ENCODE measurements at places on chromosomes 4 and X.
A peak's percentile ranks its signal among the peaks of the same experiment; 100 is the strongest.

- no peak for DNase-seq
- no peaks in the 10 kb centered on the region for H3K36me3 ChIP-seq
- no peak overlapping the region for H3K4me3 ChIP-seq
- peaks cover 8% of the 10 kb centered on the region for H3K27me3 ChIP-seq
Measured at GRCh38 chr4:76659103-76659490, 224.1 kb downstream of the SHROOM3 start.

DNA sequence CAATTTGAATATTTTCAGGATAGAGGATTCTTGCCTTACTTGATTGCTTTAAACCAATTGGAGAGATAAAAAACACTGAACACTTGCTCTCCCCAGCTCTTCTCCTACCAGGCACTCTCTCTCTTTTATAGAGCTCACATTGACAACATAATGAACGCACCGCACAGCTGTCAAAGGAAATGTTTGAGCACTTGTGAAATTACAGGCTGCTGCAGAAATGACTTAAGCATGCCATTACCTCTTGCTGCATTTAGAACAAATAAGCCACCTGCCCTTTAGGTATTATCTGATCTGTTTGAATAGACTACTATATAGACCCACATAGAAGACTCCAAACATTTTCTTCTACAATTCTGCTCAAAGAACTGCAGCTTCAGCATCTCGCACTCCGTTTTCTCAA is 227.7 kb downstream of the C4orf33 start:
- no peaks in the 10 kb centered on the region for H3K27me3 ChIP-seq
- H3K4me1 ChIP-seq: no peaks in the 10 kb centered on the region
- no peak for DNase-seq
- no peak overlapping the region for H3K4me3 ChIP-seq

- no peaks in the 10 kb centered on the region for H3K36me3 ChIP-seq
- DNase-seq: no peak
- no peaks in the 10 kb centered on the region for H3K4me1 ChIP-seq
- no peaks in the 10 kb centered on the region for H3K27me3 ChIP-seq
Measured at GRCh38 chr4:111435986-111436744, 709.1 kb upstream of the FAM241A start.

DNA sequence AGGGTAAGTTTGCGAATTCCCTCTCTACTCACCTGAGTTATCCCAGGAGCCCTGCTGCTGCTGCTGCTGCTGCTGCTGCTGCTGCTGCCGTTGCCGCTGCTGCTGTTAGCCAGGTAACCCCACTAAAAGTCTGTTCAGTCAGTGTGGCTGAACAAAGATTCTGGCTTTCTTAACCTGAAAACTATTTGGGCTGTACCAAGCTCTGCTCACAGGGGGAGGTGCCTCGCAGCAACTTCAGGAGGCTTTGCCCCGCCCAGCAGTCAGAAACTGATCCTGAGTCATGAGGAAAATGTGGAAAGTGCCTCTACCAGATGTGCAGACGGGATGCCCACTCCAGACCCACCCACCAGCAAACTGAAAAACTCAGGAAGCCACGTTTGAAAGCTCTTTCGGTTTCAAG is at the start of gene CAPN6:
Gene CAPN6 (minus strand): TSS at position 145 of the 400 bp plus-strand sequence. CDS start 6,547 bp downstream, outside the sequence.
- H3K4me1 ChIP-seq: no peaks in the 10 kb centered on the region
- DNase-seq: no peak
- no peaks in the 10 kb centered on the region for H3K27me3 ChIP-seq

GRCh38 chr4:6771229-6771671 is 11.3 kb upstream of the KIAA0232 start:
- H3K4me1 ChIP-seq: peaks cover 29% of the 10 kb centered on the region
- DNase-seq: no peak
- no peak overlapping the region for H3K4me3 ChIP-seq
- no peaks in the 10 kb centered on the region for H3K27me3 ChIP-seq
- no peak overlapping the region for H3K27ac ChIP-seq
- H3K36me3 ChIP-seq: no peaks in the 10 kb centered on the region

DNA sequence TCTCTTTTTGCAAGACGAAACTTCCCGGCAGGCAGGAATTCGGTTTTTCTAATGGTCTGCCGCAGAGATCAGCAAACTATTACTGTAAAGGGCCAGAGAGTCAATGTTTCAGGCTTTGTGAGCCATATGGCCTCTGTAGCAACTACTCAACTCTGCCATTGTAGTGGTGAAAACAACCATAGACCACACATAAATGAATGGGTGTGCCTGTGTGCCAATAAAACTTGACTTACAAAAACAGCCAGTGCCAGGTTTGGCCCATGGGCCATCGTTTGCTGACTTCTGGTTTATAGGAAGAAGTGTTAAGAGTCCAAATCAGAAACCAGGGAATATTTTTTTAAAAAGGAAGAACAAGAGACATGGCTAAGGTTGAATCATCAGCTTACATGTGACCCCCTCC is 163.0 kb downstream of the SH3KBP1 start:
- no peak for DNase-seq
- H3K27me3 ChIP-seq: no peaks in the 10 kb centered on the region
- peak overlapping the region; percentile 73 for H3K27ac ChIP-seq
- peaks cover 49% of the 10 kb centered on the region for H3K4me1 ChIP-seq

DNA sequence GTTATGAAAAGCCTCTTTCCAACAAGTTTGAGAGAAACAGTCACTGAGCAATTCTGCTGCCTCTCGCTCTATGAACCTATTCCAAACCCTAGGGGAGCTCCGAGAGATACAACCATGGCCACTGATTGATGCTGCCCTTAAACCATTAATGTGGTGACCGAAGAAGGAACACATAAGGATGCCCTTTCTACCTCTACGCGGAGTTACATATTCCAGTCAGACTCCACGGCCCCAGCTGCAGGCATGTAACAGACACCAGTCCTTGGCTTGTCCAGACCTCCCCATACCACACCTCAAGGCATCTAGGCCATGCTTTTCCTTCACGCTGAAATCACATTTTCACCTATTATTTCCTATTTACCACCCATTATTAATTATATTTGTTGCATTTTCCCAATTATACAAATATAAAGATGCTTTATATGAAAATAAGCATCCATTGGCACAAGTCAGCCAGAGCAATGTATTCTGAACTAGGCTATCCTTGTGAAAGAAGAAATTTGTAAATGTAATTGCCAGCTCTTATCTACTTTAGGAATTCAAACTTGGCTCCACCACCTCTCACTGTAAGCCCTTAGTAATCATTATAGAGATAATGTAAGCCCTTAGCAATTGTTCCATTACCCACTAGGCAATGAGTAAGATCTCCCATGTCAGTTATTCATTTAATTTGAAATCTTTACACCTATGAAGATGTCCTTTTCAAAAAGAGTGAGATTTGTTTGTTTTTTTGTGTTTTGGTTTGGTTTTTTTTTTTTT is 338.4 kb downstream of the NR3C2 start:
- H3K27me3 ChIP-seq: no peaks in the 10 kb centered on the region
- peaks cover 8% of the 10 kb centered on the region for H3K36me3 ChIP-seq
- no peak overlapping the region for H3K4me3 ChIP-seq

GRCh38 chrX:102976286-102976685 is 39.2 kb downstream of the RAB40AL start:
- no peaks in the 10 kb centered on the region for H3K27me3 ChIP-seq
- H3K36me3 ChIP-seq: no peaks in the 10 kb centered on the region
- H3K4me3 ChIP-seq: no peak overlapping the region
- no peak for DNase-seq
- H3K27ac ChIP-seq: no peak overlapping the region

DNA sequence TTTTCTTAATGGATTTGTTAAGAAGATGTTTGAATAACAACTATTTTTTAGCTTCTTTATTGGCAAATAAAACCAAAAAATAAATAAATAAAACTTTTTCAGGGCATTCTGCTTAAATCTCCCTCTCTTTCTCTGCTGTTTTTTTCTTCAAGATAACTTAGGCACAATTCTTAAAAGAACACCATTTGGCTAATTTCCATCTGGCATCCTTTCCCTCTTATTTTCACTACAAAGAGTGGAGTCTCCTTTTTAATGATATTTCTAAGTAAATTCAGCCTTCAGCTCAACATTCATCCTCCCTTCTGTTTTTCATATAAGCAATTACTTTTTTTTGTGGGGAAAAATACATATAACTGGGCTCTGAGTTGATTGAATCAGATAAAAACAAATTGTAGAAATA is 88.1 kb downstream of the PCDH7 start:
- no peak overlapping the region for H3K4me3 ChIP-seq
- H3K4me1 ChIP-seq: no peaks in the 10 kb centered on the region
